ENCODE measurements at places on chromosomes 2 and 18.

DNA sequence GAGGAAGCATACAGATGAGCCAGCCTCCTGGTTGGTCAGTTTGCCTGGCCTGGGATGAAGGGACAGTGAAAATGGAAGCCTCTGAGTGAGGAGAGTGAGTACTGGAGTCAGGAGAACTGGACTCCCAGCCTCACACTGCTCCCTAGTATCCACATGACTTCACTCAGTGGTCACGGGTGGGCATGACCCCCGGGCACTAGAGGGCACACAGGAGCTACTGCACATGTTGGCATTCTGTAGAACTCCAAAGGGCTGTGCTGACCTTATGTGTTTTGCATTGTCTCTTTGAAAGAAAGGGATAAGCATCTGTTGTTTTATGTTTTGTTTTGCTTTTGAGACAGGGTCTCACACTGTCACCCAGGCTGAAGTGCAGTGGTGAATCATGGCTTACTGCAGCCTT is 23.7 kb downstream of the NCAPH start:
- DNase-seq, result no peak

- DNase-seq, result no peak
These were observed 11.3 kb upstream of the SPATA3 start for GRCh38 chr2:230984393-230985220.

GRCh38 chr2:163595028-163595427 is 140.8 kb downstream of the FIGN start:
- no peak for DNase-seq

- no peak for DNase-seq
These were observed 88.0 kb downstream of the COMMD1 start for GRCh38 chr2:61993422-61994024.

DNA sequence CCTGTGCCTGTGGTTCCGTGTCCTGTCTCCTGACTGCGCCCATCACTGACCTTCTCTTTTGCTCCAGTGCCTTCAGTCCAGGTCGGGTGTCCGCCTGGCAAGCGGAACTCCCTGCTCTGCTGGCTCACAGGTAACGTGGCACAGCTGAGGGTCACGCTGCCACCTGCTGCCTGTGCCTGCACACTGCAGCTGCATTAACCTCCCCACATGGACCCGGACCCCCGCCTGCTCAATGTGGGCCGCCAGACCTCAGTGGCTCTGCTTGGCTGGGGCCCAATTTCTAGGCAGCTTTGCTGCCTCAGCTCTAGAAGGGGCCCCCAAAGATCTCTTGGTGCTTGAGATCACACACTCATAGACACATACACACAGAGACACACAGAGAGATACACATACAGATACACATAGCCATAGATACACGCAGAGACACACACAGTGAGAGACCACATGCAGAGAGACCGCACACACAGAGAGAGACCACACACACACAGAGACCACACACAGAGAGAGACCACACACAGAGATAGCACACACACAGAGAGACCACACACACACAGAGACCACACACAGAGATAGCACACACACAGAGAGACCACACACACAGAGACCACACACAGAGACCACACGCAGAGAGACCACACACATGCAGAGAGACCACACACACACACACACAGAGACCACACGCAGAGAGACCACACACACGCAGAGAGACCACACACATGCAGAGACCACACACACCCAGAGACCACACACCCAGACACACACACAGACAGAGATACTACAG is 14.9 kb upstream of the CNNM3 start:
- peak; percentile 67 for DNase-seq

DNA sequence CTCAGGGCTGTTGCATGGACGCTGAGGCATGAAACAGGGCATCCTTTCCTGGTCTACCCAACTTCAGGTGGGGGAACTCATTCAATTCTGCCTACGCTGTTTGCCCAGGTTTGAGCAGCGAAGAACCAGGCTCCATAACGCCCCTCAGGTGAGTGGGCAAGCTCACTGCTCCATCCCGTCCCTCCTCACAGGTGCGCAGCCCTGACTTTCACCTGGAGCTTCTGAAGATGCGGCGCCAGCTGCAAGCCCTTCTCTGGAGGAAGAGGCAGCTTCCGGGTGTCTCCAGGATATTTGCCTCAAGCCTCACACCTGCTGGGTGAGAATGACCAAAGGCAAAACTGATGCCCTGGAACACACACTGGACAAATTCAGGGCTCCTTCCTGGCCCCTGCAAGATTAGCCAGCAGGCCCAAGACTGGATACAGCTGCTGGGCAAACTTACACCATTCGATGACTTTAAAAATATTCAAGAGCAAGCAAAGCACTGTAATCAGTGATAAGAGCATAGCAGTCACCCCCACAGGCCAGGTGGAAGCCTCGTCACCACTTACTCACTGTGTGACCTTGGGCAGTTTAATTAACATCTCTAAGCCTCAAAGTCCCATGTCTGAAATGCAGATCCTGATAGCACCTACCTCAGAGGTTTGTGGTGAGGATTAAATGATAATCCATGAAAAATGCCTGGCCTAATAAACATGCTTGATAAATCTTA is 97.7 kb downstream of the GYPC start:
- DNase-seq, result no peak

DNA sequence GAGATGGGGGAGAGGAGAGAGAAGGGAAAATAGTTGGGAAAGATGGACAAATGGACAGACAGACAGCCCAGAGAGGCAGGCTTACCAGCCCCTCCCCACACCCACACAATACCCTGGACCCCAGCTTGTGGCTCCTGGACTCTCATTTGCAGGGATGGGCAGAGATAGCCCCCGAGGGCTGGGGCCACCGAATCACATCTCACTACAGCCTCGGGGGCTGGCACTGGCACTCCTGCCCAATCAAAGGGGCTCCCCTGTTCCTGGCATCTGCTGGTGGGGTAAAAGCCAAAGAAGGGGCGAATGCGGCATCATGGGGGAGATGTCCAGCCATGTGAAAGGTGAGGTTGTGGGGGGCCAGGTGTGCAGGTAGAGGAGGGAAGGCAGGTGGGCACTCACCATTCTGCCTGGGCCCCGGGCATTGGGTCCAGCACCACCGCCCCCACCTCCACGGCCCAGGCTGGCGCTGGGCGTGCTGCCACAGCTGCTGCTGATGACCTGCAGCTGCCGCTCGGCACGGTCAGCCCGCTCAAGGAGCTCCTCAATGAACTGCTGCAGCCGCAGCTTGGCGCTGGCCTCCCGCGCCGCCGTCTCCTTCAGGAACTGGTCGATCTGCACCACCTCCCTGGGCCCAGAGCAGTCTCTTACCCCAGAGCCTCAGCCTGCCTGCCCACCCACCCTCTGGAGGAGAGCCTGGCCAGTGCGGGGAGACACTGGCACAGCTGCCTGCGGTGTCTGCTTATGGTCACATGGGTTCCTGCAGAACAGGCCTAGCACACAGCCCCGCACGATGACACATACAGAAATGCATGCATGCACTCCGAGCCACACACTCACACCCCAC is 18.0 kb downstream of the FBXO41 start:
- no peak for DNase-seq

GRCh38 chr2:99101697-99102096 is 39.8 kb upstream of the C2orf15 start:
- no peak for DNase-seq

DNA sequence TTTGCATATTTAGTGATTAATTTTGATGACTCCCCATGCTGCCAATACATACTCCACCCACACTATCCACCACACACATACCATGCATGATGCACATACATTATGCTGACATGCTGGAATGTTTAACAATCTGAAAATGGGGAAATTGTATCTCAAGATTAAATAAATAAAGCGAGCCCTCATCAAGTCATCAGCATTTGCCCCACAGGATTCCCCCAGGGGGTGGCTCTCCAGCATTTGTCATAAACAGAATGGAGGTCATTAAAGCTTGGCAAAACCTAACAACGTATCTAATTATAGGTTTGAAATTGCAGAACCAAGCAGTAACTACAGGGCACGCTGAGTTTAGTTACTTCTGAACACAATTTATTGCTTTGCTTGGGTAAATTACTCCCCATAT is 141.2 kb upstream of the TACR1 start:
- no peak for DNase-seq

DNA sequence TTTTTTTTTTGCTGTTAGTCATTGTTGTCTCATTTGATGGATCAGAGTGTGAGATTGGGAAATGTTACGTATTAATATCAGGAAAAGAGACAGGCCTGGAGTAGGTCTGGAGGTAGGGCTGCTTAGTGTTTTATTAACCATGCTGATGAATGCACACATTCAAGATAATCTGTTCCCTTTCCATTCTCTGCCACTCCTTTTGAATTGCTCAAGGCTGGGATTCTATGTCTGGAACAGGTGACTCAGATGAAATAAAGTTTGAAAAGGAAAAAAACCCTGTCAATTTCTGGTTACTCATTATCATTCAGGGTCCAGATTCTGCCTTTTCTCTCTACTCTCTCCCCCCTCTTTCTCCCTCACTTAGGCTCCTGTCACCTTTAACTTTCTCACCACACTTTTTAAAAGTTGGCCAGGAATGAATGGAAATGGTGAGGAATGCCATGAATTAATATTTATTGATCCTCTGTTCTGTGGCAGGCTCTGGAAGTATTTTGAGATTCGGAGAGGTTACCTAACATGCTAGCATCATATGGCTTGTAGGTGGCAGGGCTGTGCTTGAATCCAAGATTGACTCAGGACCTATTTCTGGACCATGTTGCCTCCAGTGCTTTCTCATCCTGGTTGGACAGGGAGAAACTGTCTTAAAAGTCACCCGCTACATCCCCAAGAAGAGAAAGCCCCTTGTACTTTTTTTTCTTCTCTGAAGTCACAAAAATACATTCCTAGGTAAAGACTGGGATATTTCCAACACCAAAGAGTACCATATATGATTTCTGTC is 40.2 kb downstream of the MAP4K4 start:
- DNase-seq, result no peak

- no peak for DNase-seq
These were observed 11.1 kb upstream of the ZNF532 start for GRCh38 chr18:58853561-58853960.

DNA sequence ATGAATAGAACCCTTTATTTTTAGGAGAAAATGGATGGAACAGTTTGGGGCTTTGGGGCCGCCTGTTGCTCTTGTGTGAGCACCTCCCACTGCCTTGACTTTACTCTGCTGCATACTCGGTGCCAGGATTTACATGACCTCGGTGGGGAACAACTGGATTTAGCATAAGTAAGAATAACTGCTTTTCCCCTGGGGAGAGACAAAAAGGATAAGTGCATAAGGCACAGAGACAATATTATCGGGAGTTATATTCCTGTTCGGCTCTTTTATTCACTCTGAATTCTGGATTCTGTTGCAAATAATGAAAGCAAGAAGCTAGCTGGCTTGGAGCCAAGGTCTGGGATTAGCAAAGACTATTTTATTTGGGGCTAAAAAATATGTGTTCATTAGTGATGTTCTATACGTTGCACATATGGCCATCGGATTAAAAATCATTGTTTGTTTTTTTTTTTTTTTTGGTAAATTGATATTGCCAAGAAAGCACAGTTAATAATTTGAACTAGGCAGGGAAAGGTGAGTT is 69.8 kb downstream of the CYBRD1 start:
- DNase-seq, result no peak

DNA sequence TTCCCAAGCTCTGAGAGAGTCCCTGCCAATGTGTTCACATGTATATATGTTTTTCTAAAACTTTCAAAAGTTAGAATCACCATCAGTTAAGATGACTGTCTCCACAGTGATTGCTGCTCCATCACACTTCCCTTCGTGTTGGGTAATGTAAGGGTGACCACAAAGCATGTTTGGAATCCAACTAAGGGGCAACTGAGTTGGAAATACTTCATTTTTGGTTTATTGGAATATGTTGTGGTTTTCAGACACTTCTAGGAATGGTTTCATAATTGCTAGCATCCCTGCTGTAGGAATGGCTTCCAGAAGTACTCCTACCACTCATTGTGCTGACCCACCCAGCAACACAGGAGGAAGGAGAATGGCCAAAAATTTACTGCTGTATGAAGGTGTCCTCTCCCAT is 212.5 kb upstream of the GULP1 start:
- no peak for DNase-seq

GRCh38 chr2:73561422-73561821 is 80.8 kb downstream of the NAT8 start:
- DNase-seq, result no peak

DNA sequence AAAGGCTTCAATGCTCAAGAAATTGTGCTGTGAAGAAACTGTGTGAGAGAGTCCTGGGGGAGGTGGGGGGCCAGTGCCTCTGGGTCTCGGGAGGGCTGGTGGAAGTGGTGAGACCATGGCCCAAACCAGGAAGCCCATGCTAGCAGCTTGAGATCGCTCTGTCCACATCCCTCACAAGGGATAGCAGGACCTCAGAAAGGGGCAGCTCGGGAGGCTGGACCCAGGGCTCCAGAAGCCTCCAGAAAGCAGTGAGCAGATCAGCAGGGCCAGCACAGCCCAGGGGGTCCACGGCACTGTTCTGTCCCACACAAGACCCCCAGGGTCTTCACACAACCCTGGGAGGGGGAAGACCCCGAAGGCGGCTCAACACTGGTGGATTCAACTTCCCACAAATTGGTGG is 24.1 kb downstream of the ST8SIA5 start:
- DNase-seq, result no peak

DNA sequence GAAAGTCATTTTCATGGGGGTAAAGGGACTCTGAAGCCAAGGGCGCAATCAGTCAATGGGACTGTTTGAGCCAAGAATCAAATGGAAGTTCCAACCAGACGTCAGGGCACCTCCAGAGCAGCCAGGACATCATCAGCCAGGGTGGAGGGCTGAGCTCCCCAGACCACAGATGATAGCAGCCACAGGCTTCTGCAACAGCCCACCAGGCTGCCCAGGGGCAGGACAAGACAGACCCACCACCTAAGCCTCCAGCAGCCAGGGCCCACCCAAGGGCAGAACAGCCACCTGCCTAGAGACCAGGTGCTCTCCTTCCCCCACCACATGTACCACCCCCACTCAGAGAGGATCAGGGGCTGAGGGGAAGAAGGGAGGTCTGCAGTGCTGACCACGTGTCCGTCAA is 53.8 kb upstream of the SLC66A3 start:
- no peak for DNase-seq

GRCh38 chr2:147224070-147224469 is 620.8 kb upstream of the ACVR2A start:
- no peak for DNase-seq

GRCh38 chr2:207334301-207334623 is 168.5 kb upstream of the KLF7 start:
- DNase-seq, result no peak

DNA sequence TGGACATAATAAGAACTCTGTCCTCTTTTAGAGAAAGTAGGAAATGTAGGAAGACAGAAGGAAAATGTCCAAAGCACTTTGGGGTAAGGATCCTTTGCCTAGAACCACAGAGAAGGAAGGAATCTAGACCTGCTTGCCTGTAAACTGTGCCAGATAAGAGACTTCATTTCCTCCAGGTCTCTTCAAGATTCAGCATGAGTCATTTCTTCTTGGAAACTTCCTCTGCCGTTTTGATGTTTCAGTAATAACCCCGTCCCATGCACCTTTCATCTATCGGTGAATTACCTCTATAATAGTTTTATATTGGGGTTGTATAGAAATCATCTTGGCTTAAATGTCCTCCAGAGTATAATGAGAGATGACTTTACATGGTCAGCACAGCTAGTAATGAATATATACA is 63.2 kb upstream of the LRATD1 start:
- DNase-seq, result no peak

- no peak for DNase-seq
These were observed 856.4 kb downstream of the RNF144A start for GRCh38 chr2:7773362-7774360.

GRCh38 chr2:202765436-202765835 is 106.1 kb downstream of the ICA1L start:
- DNase-seq, result no peak

GRCh38 chr2:17146358-17146757 is 371.9 kb downstream of the RAD51AP2 start:
- no peak for DNase-seq

- no peak for DNase-seq
These were observed 132.2 kb downstream of the CLIP4 start for GRCh38 chr2:29247336-29247914.
